Urinary bladder (tissue), 4 donors: ENCODE measurements at places on chromosomes 1 and 21. TPM values are rescaled to one million over a fixed set of nuclear protein-coding genes. Genes with fewer than 3 reads are reported as not detected.

Gene KCNC4
- polyA plus RNA-seq = 6.2 TPM

- no peak for DNase-seq
Measured at GRCh38 chr1:54180701-54181360, 19.0 kb downstream of the CYB5RL start.

Gene MATN1
- 0.24 TPM for polyA plus RNA-seq

Gene CNKSR1
- polyA plus RNA-seq = 4.2 TPM

DNA sequence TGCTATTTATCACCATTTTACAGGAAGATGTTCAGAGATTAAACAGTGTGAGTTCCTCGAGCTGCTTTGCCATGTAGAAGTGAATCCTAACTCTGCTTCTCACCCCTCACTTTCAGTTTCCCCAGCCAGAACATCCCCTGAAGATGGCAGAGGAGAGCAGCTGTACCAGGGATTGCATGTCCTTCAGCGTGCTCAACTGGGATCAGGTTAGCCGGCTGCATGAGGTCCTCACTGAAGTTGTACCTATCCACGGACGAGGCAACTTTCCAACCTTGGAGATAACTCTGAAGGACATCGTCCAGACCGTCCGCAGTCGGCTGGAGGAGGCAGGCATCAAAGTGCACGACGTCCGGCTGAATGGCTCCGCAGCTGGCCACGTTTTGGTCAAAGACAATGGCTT, 16.9 kb downstream of the TENT5C start:
- no peak for DNase-seq

GRCh38 chr1:31033598-31033997, 31.9 kb downstream of the PUM1 start:
- no peak for DNase-seq

DNA sequence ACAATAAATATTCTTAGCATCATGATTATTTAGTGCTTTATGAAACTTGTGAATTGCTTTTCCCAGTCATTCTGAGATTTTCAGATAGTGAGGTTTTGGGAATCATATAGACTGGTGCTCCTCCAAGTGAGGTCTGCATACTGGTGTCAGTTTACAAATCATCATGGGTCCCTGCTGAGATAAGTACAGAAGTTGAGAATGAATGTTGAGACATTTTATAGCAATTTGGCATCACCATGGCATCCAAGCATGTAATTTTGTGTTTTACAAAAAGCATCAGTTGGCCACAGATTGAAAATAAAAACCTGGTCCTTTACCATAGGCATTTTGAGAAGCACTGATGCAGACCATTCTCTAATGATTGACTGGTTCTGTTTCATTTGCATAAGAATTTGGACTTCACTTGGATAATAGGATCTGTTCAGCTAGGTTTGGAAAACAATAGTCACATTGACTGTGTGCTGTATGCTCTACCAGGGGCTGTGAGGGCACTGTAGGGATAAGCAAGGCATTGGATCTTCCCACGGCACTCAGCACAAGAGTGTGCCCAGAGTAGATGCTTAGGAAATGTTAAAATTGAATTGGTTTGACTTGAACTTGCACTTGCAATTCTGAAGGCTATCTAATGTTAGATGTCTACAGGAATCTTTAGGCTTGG, 79.0 kb upstream of the JUN start:
- no peak for DNase-seq

Gene OVAAL
- polyA plus RNA-seq = not detected

GRCh38 chr1:109454497-109455133, 11.7 kb upstream of the SYPL2 start:
- DNase-seq = no peak

Gene PEX11B
- polyA plus RNA-seq = 29.9 TPM

GRCh38 chr1:43043695-43044094, 85.0 kb upstream of the SLC2A1 start:
- no peak for DNase-seq

- DNase-seq = no peak
Measured at GRCh38 chr1:225424562-225425200, 3.2 kb downstream of the LBR start.

DNA sequence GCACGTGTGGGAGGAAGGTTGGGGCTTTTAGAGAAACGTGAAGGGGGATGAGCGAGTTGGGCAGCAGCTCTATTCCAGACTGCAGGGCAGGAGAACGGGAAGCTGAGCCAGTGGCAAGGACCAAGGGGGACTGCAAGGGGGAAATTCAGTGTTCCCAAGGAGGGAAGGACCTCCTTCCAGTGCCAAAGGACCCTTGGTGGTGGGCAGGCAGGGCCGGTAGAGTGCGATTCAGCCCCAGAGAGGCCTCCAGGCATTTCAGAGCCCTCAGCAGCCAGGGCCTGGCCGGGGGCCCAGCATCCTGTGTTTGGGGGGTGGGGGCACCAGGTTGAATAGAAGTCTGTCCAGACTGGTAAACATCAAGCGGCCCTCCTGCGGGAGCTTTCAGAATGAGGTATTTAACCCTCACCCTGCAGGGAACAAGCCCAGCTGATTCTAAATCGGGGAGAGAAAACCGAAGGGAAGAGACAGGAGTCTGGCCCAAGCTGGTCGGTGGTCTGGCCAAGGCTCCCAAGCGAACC, 2.3 kb downstream of the COL9A2 start:
- DNase-seq = no peak

DNA sequence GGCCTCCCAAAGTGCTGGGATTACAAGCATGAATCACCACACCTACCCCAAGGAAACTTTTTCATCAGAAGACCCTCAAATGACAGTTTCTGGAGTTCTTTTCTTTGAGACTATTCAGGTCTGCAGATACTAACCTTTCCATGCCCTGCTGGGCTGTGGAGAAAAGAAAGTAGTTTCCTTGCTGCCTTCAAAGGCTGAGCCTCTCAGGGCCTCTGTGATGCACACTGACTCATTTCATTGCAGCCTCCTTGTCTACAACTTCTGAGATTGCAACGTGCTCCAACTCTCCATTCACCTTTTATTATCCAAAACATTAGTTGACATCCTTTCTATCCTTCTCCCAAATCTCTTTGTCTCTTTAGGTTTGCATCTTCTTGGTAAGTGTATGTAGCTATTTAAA, 8.8 kb upstream of the SAMSN1 start:
- DNase-seq = no peak

DNA sequence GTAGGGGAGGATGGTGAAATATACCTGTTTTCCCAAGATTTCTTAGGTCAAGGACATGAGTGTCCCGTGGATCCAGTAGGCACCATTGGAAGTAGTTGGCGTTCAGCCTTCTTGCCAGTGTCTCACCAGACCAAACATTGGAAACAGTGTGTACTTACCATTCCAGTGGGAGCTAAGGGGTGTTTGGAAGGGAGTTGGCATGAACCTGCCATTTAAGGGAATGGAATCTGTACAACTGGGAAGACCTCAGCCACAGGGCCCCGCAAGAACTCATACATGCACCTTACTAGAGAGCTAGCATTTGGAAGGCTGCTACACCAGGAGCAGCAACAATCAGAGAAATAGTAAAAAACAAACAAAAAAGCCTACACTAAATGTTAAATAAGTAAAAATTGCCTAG, 12.7 kb downstream of the ATP5PF start:
- DNase-seq = no peak

DNA sequence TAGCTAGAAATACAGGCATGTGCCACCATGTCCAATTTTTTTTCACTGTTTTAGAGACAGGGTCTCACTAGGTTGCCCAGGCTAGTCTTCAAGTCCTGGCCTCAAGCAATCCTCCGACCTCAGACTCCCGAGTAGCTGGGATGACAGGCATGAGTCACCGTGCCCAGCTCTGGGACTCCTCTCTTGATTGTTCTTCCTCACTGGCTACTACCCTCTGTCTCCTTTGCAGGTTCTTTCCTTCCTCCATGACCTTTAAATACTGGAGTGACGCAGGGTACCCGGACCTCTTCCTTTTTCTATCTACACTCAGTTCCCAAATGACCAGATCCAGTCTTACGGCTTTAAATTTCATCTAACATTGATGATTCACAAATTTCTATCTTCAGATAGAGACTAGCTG, 34.9 kb downstream of the ASH1L start:
- no peak for DNase-seq

Gene CHD5
- 1.6 TPM for polyA plus RNA-seq

DNA sequence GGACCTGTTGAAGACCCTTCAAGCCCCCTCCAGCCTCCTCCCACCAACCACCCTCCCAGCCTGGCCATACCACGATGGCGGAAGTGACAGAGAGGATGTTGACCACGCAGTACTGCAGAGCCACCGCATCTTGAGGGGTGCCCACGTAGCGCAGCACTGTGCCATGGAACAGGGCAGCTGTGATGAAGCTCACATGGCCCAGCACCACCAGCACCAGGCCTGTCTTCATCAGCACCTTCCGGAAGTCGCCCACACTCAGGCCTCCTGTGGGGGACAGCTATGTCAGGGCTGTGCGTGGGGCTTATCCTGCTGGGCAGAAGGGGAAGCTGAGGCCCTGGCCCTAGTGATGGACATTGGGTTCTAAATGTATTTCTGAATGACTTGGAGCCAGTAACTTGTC, 3.1 kb downstream of the TMEM54 start:
- DNase-seq = no peak

- DNase-seq = no peak
Measured at GRCh38 chr1:117857418-117857817, 72.0 kb downstream of the GDAP2 start.

Gene TEX38
- polyA plus RNA-seq = not detected

Gene DENND2D
- 14.4 TPM for polyA plus RNA-seq

Gene TLCD4
- 7.1 TPM for polyA plus RNA-seq

DNA sequence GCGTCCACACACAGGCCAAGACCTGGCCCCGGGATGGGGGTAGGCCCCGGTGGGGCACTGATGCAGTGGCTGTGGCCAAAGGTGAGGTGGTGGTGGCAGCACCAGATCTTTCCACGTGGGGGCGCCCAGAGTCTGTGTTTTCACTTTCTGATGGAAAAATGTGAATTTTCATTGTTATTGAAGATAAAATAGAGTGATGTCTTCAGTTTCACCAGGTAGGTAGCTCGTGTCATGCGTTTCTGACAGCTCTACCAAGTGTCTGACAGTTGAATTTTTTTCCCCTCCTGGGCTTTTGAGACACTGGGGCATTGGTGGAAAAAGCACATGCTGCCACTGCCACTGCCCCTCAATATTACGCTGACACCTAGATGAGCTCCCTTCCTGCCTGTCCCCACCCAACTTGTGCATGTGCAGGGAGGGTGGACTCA, 40.0 kb upstream of the MAGOH start:
- no peak for DNase-seq

Gene GNG5
- polyA plus RNA-seq = 121 TPM

DNA sequence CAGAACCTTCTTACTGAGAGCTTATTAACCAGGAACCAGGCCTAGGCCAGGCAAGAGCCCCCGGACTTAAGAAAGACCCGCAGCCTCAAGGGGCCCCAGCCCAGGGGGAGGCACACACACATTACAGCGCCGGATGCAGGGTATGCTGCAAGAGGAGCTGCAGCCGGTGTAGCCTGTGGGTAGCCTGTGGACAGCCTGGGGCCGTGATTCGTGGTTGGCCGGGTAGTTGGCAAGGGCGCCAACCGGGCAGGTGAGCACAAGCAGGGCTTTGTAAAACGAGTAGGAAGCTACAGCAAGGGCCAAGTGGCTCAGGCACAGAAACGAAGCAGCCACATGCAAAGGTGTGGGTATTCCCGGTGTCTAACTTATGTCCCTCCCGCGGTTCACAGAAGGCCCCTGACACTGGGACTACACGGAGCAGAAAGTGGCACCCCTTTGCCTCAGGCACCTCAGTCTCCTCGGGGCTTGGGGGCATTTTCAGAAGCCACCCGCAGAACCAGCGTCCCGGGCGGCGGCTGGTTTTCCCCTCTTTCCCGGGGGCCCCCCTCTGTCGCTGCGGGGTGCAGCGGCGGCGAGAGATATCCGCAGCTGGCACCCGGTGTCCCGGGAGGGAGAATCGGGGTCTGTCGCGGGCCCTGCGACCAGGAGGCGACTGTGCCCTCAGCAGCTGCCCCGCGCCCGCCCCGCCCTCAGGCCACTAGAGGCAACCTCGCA, 40.8 kb downstream of the KIAA1614 start:
- no peak for DNase-seq

Gene FAM72D
- polyA plus RNA-seq = 0.25 TPM

Gene RAD54L
- 0.38 TPM for polyA plus RNA-seq

DNA sequence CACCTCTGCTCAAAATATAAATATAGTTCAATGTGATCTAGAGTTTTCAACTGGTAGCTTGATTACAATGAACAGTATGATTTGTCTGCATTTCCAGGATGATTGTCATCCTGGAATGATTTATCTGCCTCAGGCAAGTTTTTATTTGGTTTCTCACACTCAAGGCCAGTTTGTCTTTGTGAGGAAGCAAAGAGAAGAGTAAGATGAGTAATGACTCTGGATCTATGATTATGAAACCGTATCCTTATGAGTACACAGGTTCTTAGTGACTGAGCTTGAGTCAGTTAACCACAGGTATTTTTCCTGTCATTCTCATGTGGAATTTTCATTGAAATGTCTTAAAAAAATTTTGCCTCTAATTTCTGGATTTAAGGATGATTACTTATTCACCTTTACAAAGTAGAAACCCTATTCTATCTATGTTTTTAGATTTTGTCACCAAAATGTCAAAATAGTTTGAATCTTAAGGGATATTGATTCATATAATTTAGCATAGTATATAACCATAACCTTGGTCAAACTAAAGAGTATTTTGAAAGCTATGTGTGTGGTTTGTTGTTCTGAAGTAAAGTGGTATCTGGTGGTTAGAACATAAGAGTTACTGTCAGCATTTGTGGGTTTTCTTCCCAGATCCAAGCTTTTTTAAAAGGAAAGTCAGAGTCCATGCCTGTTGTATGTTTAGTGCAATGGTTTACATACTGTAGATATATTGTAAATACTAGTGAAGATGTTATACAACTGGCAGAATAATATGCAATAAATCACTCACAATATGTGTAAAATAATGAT, 145.0 kb downstream of the RASAL2 start:
- DNase-seq = no peak

DNA sequence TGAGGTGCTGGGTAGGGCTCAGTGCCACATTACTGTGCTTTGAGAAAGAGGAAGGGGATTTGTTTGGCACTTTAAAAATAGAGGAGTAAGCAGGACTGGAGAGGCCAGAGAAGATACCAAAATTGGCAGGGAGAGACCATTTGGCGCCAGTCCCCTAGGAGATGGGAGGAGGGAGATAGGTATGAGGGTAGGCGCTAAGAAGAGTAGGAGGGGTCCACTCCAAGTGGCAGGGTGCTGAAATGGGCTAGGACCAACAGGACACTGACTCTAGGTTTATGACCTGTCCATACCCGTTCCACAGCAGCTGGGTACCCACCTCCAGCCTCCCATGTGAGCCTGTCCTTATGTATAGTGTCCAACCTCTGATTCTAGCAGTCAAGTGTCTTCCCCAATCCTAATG, 1.0 kb upstream of the CRTC2 start:
- no peak for DNase-seq

Gene TOR1AIP2
- 9.6 TPM for polyA plus RNA-seq

DNA sequence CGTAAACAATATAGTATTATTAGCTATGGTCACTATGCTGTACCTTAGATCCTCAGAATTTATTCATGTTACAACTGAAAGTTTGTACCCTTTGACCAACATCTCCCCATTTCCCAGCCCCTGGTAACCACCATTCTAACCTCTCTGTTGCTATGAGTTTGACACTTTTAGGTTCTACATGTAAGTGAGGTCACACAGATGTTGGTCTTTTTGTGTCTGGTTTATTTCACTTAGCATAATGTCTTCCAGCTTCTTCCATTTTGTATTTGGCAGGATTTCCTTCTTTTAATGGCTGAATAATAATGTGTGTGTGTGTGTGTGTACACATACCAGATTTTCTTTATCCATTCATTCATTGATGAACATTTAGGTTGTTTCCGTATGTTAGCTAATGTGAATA, 139.5 kb downstream of the FAF1 start:
- DNase-seq = no peak

Gene HENMT1
- polyA plus RNA-seq = 4.7 TPM
